ENCODE measurements at places on chromosomes 4 and X.

DNA sequence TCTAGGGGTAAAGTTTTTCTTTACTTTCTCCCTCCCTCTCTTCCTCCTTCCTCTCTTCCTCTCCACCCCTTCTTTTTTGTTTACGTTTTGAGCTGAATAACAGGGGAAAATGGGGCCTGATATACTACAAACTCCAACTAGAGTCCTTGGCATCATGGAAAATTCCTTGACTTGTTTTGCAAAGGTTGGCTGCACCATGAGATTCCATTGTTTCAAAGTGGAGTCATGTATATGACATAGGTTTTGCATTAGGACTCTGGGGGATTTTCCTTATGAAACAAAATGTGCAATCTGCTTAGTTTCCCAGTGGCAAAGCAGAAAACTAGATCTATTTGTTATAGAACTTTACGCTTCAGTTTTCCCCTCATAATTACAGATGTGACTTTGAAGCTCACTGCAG, 233.5 kb upstream of the PGRMC2 start:
- no peak for DNase-seq

- DNase-seq = no peak
Measured at GRCh38 chr4:184471881-184472613, 2.3 kb downstream of the IRF2 start.

DNA sequence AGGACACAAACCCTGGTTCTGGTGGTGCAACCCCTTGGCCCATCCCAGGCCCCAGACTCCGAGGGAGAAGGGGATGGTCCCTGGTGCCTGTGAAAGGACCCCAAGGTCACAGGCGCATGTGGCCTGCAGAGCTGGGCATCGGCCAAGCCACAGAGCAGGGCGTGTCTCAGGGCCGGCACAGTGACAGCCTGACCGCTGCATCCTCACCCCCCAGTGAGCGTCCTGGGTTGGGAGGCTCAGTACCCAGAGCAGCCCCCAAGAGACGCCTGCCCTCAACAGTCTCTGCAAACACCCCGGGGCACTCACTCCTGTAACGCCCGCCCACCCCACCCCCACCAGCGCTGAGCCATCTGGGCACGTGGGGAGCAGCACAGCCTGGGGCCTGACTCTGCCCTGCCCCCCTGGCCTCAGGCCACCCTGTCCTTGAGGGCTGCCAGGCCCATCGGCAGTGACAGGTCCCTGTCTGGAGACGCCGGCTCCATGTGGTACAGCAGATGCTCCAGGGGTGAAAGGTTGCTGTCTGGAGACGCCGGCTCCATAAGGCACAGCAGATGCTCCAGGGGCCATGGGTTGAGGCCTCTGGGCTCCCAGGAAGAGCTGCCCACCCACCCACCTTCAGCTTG, 24.5 kb upstream of the CPLX1 start:
- no peak for DNase-seq

DNA sequence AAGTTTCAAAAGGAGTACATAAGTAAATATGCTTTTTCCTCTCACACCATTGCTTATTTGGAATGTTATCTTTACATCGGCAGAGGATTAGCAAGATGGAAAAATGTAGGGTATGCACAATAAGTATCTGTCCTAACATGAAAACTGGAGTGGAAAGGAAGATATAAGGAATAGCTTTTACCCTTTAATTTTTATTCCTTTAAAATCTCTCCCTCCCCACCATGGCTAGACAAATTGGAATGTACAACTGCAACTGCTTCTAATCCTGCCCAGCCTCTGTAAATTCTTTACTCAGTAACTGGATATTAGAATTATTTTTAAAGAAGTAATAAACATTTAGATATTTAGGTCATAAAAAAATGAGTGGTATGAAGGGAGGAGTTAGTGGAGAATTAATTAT, 171.5 kb downstream of the PCDH18 start:
- no peak for DNase-seq

DNA sequence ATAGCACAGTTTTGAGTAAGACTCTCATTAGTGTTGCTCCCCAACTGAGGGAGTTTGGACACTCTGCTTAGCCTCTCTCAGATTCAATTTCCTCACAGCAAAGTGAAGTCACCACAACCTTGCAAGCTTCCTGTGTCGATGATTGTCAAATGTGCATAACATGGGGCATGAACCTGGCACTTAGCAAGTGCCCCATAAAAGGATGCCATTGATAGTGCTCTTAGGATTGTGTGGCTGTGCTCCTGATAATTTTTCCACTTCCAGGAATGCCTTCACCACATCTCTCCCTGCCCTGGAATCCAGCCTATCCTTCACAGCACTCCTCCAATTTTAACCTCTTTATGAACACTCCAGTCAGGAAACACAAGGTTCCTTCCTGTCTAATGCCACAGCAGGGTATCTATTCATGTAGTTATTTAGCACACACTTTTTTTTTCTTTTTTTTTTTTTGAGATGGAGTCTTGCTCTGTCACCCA, 309.4 kb downstream of the PPP3CA start:
- DNase-seq = no peak

- no peak for DNase-seq
Measured at GRCh38 chr4:22408474-22408873, 107.4 kb downstream of the ADGRA3 start.

- DNase-seq = no peak
Measured at GRCh38 chrX:130741151-130741550, 161.9 kb downstream of the ENOX2 start.

- no peak for DNase-seq
Measured at GRCh38 chr4:52265781-52266525, 214.8 kb downstream of the SPATA18 start.

DNA sequence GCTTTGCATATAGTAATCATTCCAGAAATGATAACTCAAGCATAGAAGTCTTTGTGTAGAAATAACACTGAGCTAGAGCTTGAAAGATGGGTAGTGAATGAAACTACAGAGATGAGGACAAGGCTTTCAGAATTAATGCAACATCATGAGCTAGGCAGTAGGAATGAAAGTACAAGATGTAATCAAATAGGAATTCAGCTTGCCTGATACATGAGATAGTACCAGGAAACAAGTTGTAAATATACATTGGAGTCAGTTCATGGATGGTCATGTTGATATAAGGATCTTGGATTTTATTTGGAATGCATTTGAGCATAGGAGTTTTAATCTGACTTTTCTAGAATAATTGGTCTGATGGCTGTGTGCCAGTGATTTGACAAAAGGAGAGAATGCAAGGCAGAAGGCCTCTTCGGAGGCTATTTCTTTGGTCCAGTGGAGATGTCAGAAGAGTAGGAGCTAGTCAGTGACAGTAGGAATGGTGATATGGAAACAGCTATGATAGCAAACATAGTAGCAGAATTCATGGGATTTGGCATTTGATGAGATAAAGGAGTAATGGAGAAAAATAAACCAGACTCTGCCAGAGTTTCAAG, 206.4 kb upstream of the PACRGL start:
- DNase-seq = no peak

DNA sequence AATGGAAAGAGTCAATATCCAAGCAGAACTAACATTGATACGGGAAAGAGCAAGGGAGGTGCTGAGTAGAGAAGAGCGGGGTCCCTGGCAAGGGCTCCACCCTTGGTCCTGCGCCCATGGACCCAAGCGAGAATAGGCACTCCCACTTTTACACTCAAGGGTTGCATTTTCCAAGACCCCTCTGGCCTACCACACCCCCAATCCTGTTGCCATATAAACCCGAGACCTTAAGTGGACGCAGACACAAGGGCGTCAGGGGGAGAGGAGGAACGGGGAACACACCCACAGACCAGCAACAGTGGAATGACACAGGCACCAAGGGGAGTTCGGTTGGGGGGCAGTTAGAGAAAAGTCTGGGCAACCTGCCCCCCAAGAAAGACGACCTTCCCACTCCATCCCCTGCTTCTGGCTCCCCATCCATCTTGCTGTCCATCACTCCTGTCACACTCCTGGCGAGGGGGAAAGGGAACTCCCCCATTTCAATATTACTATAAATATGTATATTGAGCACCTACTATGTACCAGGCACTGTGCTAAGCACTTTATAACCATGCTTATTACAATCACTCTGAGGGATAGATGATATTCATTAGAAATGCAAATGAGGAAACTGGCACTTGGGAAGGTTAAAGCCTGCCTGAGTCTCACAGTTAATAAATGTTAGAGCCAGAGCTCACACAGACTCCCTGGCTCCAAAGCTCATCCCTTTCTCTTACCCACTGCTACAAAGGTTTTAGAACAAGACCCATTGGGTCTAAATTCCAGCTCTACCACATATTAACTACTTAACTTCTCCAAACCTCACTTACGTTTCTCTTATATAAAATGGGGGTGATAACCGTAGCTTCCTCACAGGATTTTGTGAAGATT, 51.7 kb downstream of the SCD5 start:
- DNase-seq = no peak
